ENCODE measurements at places on chromosomes 6 and 20. TPM values are rescaled to one million over a fixed set of nuclear protein-coding genes. Genes with fewer than 3 reads are reported as not detected.
A peak's percentile ranks its signal among the peaks of the same experiment; 100 is the strongest.

Gene CEP57L1
- 8.4 TPM for total RNA-seq

- no peaks in the 10 kb centered on the region for H3K27me3 ChIP-seq
- peaks cover 22% of the 10 kb centered on the region for H3K4me1 ChIP-seq
- H3K27ac ChIP-seq: peak overlapping the region; percentile 74
- H3K4me3 ChIP-seq: no peak overlapping the region
Measured at GRCh38 chr20:25310268-25310920, 62.5 kb downstream of the PYGB start.

Gene MOCS1
- 18.0 TPM for total RNA-seq

GRCh38 chr20:45014671-45015415 is 48.5 kb downstream of the STK4 start:
- H3K27ac ChIP-seq: no peak overlapping the region
- no peak overlapping the region for H3K4me3 ChIP-seq
- no peaks in the 10 kb centered on the region for H3K36me3 ChIP-seq
- no peak for DNase-seq

GRCh38 chr6:41375598-41376151 is 40.3 kb downstream of the NCR2 start:
- peaks cover 39% of the 10 kb centered on the region for H3K27me3 ChIP-seq
- DNase-seq: no peak
- H3K4me3 ChIP-seq: no peak overlapping the region
- no peak overlapping the region for H3K27ac ChIP-seq
- H3K4me1 ChIP-seq: no peaks in the 10 kb centered on the region

DNA sequence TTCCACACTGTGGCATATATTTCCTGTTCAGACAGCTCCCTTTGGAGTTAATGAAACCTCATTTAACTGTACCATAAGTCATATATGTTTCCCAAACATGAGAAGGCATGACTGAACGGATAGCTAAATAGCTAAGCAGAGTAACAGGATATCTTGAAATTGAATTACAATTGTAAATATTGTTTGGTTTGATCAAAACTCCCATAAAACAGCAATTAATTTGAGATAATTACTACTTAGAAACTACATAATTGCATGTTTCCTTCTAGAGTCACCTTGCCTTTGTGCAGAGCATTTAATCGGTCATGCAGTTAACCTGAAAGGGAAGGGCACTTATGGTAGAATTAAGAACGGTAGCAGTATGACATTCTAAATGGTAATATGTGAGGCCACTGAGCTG is 179.0 kb upstream of the MAP3K7 start:
- no peak overlapping the region for H3K27ac ChIP-seq
- no peaks in the 10 kb centered on the region for H3K36me3 ChIP-seq
- no peak for DNase-seq
- no peaks in the 10 kb centered on the region for H3K4me1 ChIP-seq
- H3K4me3 ChIP-seq: no peak overlapping the region

GRCh38 chr6:25296217-25296905 is 17.2 kb downstream of the CARMIL1 start:
- H3K27ac ChIP-seq: no peak overlapping the region
- no peak for DNase-seq
- H3K4me1 ChIP-seq: no peaks in the 10 kb centered on the region
- no peak overlapping the region for H3K4me3 ChIP-seq
- no peaks in the 10 kb centered on the region for H3K36me3 ChIP-seq

DNA sequence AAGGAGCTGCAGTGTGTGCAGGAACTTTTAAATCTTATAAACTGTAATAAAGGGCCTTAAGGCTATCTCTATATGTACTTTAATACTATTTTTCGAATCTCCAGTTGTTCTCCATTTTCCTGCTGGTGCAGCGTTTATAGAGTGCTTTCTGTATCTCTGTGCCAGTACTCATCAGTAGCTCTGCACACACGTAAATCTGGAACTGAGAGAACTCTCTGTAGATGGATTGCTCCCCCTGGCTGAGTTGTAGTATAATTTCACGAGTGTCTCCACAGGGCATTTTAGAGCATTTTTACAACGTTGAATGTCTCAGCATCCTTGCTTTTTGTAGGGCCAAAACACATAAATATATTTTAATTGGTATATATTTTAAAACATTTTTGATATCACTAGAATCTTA is 256.5 kb downstream of the TRDN start:
- no peaks in the 10 kb centered on the region for H3K36me3 ChIP-seq
- no peak overlapping the region for H3K27ac ChIP-seq
- H3K4me3 ChIP-seq: no peak overlapping the region
- DNase-seq: no peak
- no peaks in the 10 kb centered on the region for H3K4me1 ChIP-seq
- H3K27me3 ChIP-seq: no peaks in the 10 kb centered on the region

- H3K27ac ChIP-seq: no peak overlapping the region
- H3K27me3 ChIP-seq: no peaks in the 10 kb centered on the region
- H3K4me1 ChIP-seq: no peaks in the 10 kb centered on the region
- no peak for DNase-seq
- H3K36me3 ChIP-seq: no peaks in the 10 kb centered on the region
Measured at GRCh38 chr6:105058846-105059245, 101.9 kb downstream of the LIN28B start.

DNA sequence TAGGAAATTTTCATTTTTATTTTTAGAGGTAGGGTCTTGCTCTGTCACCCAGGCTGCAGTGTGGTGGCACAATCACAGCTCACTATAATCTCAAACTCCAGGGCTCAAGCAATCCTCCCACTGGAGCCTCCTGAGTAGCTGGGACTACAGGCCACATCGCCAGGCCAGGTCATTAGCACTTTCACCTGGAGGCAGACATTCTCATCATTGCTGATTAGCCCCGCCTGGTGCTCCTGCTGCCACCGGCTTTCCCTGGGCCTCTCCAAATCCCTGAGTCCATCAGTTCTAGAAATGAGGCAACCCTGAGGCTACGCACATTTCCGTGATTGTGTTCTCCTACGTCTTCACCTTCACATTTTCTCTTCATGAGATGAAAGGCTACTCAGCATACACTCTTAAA is 607.7 kb upstream of the NRSN1 start:
- H3K4me3 ChIP-seq: no peak overlapping the region
- H3K27me3 ChIP-seq: no peaks in the 10 kb centered on the region
- H3K27ac ChIP-seq: no peak overlapping the region

DNA sequence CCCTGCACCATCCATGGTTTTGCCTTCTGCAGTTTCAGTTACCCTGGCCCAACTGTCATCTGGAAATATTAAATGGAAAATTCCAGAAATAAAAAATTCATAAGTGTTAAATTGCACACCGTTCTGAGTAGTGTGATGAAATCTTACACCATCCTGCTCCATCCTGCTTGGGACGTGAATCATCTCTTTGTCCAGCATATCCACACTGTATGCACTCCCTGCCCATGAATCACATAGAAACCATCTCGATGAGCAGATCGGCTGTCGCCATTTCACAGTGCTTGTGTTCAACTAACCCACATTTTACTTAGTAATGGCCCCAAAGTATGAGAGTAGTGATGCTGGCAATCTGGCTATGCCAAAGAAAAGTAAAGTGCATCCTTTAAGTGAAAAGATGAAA is 105.9 kb upstream of the ID4 start:
- no peak overlapping the region for H3K4me3 ChIP-seq
- H3K27me3 ChIP-seq: no peaks in the 10 kb centered on the region
- H3K4me1 ChIP-seq: no peaks in the 10 kb centered on the region

- H3K4me1 ChIP-seq: peaks cover 16% of the 10 kb centered on the region
- DNase-seq: no peak
- no peaks in the 10 kb centered on the region for H3K27me3 ChIP-seq
- peak overlapping the region; percentile 19 for H3K4me3 ChIP-seq
- no peaks in the 10 kb centered on the region for H3K36me3 ChIP-seq
Measured at GRCh38 chr6:116954335-116954734, 77.3 kb downstream of the RFX6 start.

DNA sequence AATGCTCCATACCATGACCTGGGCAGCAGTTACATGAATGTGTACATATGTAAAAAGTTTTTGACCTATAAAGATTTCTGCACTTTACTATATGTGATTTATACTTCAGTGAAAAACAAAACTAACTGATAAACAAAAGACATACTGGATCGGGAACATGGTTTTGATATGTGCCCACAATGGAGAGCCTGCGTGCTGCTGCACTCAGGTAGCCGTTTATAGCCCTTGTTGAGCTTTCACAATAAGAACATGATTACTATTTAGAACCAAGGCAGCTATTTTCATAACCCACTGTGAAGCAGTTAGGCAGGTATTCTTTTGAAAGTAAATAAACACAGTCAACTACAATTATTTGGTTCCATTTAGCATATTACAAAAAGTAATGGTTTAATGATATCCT is 195.9 kb upstream of the RAB32 start:
- H3K36me3 ChIP-seq: no peaks in the 10 kb centered on the region
- no peaks in the 10 kb centered on the region for H3K4me1 ChIP-seq
- no peaks in the 10 kb centered on the region for H3K27me3 ChIP-seq
- H3K27ac ChIP-seq: no peak overlapping the region
- no peak overlapping the region for H3K4me3 ChIP-seq

GRCh38 chr6:109874621-109875020 is 103.5 kb upstream of the GPR6 start:
- H3K4me3 ChIP-seq: no peak overlapping the region
- H3K4me1 ChIP-seq: no peaks in the 10 kb centered on the region
- DNase-seq: no peak
- H3K27me3 ChIP-seq: no peaks in the 10 kb centered on the region

Gene BAG2
- total RNA-seq: 2.8 TPM

GRCh38 chr20:44911264-44911921 is 1.5 kb downstream of the PABPC1L start:
- no peaks in the 10 kb centered on the region for H3K4me1 ChIP-seq
- no peak overlapping the region for H3K27ac ChIP-seq
- no peak overlapping the region for H3K4me3 ChIP-seq
- DNase-seq: peak; percentile 85
- H3K27me3 ChIP-seq: no peaks in the 10 kb centered on the region

DNA sequence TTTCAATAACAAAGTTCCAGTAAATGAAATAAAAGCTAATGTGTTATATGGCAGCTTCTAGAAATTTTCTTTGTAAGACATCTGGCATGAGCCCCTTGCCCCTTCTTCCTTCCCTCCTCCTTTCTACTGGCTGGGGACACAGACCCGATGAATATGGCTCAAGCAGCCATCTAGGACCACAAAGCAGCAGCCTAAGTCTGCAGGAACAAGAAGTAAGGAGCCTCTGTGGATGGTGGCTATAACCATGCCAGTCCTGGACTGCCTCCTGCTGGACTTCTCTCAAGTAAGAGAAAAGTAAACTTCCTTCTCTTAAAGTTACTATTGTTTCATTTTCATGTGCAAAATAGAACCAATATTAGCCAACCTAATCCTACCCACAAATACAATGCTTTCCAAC is 114.9 kb upstream of the DST start:
- DNase-seq: no peak
- H3K27ac ChIP-seq: no peak overlapping the region
- H3K4me3 ChIP-seq: no peak overlapping the region
- H3K36me3 ChIP-seq: no peaks in the 10 kb centered on the region
- H3K27me3 ChIP-seq: no peaks in the 10 kb centered on the region

Gene VSX1
- total RNA-seq: not detected

- no peaks in the 10 kb centered on the region for H3K4me1 ChIP-seq
- no peaks in the 10 kb centered on the region for H3K36me3 ChIP-seq
Measured at GRCh38 chr6:102571236-102571908, 1177.9 kb downstream of the GRIK2 start.

DNA sequence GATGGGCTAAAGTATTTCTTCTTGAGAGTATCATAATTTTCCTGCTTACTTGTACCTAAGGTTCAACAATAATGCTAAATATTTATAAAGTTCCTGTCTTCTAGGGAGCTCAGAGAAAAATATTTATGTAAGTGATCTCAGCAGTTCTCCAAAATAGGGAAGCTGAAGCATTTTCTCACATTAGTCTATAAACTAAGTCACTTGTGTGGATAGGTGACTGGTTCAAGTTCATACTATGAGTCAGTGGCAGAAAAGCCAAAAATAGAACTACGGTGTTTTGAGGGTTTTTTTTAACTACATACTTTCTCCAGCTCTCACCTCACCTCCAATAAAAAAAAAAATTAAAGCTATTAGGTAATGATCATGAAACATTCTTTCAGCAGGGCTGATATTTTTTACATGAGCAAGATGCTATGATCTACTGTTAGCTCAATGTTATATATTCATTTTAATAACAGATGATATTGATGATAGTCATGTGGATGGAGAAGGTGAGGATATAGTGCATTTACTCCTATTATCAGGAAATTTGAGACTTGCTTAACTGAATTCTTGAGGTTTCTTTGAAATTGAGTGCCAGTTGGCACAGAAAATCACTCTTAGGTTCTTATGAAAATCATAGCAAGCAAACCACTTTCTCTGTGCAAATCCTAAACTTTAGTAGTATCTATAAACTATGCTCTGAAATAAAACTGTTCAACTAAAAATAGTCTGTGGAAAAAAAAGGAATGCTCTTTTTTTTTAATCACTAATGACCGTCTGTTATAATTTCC is 4.1 kb upstream of the MOXD1 start:
- peaks cover 20% of the 10 kb centered on the region for H3K27me3 ChIP-seq
- H3K27ac ChIP-seq: no peak overlapping the region
- no peaks in the 10 kb centered on the region for H3K36me3 ChIP-seq
- DNase-seq: no peak

Gene CDC40
- 10.2 TPM for total RNA-seq

Gene CST2
- not detected for total RNA-seq

GRCh38 chr20:52852714-52853113 is 119.4 kb upstream of the TSHZ2 start:
- no peak for DNase-seq
- no peak overlapping the region for H3K27ac ChIP-seq
- H3K36me3 ChIP-seq: no peaks in the 10 kb centered on the region
- H3K4me3 ChIP-seq: no peak overlapping the region

Gene SLC17A2
- total RNA-seq: 34.0 TPM

- peaks cover 35% of the 10 kb centered on the region for H3K4me1 ChIP-seq
- H3K27ac ChIP-seq: peak overlapping the region; percentile 57
- no peak for DNase-seq
- no peaks in the 10 kb centered on the region for H3K36me3 ChIP-seq
- H3K4me3 ChIP-seq: no peak overlapping the region
Measured at GRCh38 chr6:139019722-139020121, 8.8 kb upstream of the ABRACL start.

Gene MCUR1
- total RNA-seq: 12.7 TPM

DNA sequence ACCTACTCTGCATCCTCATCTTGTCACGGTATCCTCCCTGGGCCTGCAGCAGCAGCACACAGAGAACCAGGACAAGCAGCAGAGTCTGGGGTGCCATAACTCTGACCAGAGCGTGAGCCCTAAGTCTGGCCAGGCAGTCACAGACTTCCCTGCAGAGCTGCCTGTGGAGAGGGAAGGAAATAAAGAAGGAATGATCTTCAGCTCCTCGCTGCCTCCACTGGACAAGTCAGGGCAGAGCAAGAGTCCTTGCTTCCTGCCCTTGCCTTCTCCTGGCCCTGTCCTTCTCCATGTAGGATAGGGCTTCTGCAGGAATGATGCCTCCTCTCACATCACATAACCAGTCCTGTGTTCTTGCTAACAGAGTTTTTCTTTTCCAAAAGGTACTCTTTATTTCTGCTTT is 15.9 kb upstream of the WFDC11 start:
- H3K27ac ChIP-seq: no peak overlapping the region
- H3K27me3 ChIP-seq: no peaks in the 10 kb centered on the region
- DNase-seq: no peak
- no peaks in the 10 kb centered on the region for H3K4me1 ChIP-seq
- no peak overlapping the region for H3K4me3 ChIP-seq

GRCh38 chr6:37761554-37762271 is 57.8 kb upstream of the ZFAND3 start:
- peaks cover 40% of the 10 kb centered on the region for H3K4me1 ChIP-seq
- H3K27me3 ChIP-seq: no peaks in the 10 kb centered on the region
- peak; percentile 75 for DNase-seq
- peak overlapping the region; percentile 43 for H3K27ac ChIP-seq
- H3K4me3 ChIP-seq: no peak overlapping the region
